NCI-H510A treated with DMSO at 0.1 percent for 48 hours (cell line): ENCODE measurements at places on chromosomes 6 and 20.

GRCh38 chr6:3231247-3232016 is 4.0 kb upstream of the TUBB2B start:
- peak; percentile 80 for DNase-seq

DNA sequence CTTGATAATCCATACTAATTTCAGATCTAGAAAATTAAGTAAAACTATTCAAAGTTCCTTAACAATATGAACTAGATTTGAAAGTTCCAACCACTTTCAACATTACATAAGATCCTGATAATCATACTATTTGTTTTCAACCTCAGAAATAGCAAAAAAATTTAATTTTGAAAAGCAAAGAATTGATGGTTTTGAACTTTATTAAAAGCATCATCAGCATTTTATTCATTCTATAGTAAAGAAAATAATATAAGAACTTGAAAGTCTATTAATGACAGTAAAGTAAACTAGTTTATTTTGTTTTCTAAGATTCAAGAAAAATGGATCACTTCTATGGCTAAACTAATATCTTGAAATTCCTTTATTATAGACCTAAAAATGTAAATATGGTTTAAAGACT is 26.8 kb downstream of the EYS start:
- no peak for DNase-seq

- no peak for DNase-seq
These were observed 228.9 kb upstream of the SMLR1 start for GRCh38 chr6:130598021-130598989.

GRCh38 chr20:63696306-63696627 is 185 bp upstream of the TNFRSF6B start:
- no peak for DNase-seq

GRCh38 chr6:39261751-39262150 is 32.5 kb upstream of the KCNK5 start:
- no peak for DNase-seq

- no peak for DNase-seq
These were observed 37.0 kb upstream of the CDKN1A start for GRCh38 chr6:36641543-36641942.

DNA sequence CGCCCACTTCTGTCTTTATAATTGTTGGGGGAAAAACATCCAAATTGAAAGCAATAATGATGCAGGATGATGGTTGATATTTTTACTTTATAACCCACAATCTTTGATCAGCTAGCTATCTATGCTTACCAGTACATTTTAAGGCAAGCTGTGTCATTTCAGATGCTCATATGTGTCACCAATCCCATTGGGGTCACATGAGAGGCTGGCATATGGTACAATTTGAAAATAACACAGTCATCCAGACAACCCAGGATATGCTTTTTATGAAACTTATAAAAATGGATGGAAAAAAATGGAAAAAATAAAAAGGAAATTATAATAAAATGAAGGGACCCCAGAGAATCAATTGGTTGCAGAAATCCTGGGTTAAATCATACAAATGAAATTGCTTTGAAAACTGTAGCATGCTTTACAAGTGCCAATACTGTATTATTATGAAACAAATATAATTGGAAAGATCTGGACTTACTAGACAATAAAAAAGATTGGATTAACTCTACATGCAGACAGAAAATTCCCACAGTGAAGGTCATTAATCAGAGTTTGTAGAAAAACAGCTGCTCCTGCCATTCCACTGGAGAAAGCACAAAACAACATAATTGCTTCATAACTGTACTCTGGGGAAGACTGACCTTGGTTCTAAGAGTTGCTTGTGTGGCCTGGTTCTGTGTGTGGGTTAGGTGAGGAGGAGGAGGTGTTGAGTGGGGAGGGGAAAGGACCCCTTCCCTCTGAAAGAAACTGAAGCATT is 13.3 kb upstream of the PRIM2 start:
- DNase-seq, result no peak
